ENCODE measurements at places on chromosomes 4 and X.
A peak's percentile ranks its signal among the peaks of the same experiment; 100 is the strongest.

DNA sequence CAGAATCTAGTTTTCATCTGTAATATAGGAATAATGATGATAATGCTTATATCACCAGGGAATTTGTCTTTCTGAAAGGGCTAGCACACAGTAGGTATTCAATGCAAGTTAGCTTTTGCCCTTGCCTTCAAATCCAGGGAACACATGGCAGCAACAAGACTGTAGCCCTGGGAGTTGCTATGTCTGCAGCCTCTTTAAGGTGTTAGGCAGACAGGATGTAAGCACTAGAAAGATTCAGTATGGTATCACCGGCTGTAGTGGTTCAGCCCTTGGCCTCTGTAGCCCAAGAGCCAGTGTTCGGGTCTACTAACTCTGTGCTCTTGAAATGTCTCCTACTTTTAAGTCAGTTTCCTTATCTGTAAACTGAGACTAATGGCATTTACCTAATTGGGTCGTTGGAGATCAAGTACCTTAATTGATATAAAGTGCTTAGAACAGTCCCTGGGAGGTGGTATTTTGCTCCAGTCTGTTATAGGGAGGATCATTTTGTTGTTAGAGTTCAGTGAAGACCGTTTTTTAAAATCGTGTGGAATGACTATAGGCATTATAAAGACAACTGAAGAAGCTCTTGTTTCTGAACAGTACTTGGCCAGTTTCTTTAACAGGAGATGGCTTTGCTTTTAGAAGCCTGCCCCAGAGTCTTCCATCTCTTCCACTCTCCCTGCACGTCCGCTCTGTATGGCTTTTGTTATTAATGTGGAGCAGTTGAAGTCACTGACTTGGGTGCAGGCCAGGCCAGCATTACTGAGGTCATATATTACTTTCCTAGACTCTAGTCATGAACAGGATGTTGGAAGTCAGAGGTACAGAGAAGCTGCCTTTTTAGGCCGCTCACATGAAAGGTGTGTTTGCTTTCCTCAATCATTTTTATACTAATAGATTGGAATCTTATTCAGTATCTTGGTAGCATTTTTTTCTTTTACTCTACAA, 44.8 kb downstream of the GAB1 start:
- DNase-seq, result peak; percentile 53

DNA sequence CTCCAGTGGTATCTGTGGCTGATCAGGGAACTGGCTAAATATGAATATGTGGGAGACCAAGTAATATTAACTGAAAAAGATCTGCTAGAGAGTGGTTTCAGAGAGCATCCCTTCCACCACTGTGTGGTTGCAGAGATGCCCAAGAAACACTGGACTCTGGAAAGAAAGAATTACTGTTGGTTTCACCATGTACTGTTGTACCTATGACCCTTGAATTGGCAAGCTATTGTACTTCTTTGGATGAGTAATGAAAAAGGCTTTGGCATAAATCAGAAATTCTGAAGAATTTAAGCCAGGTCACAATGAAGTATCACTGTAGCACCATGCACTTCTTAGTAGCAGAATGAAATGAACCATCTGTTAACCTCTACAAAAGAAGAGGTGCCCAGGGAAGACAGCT, 134.4 kb upstream of the INTU start:
- DNase-seq, result peak; percentile 37

DNA sequence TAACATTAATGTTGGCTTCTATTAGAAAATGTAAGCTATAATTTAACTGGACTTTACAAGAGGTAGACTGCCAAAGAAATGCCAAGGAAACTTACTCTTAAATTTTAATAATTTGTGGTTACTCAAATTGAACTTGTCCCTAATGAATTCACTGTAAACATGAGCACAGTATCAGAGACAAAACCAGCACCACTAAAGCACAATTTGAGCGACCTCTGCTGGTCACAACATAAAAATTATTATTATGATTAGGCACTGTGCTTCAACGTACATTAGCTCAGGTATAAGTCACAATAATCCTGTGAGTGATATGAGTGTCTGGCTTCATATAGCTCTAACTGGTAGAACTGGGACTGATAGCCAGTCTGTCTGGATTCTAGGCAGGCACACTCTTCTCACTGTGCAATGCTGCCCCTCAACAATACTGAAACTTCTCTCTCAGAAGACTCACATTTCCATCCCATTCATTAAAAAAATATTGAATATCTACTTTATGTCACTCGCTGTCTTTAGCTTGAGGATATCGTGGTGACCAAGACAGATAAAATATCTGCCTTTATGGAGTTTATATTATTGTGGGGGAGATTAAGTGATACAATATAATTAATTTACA, 8.0 kb downstream of the NUDT6 start:
- peak; percentile 45 for DNase-seq

DNA sequence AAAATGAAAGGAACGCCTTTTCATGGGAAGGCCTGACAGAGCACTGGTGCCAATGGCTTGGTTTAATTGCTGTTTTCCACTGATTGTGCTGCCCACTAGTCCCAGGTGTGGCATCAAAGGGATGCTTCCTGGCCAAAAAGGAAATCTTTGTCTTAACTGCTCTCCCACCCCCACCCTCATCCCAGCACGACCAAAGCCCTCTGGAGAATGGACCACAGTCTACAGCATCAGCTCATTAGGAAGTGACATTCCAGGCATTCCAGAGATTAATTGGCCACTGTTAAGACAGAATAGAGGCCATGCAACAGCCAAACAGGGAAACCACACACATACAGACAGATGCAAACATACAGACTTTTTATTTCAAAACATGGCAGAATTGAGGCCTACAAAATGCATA, 143.2 kb downstream of the LHFPL1 start:
- no peak for DNase-seq

DNA sequence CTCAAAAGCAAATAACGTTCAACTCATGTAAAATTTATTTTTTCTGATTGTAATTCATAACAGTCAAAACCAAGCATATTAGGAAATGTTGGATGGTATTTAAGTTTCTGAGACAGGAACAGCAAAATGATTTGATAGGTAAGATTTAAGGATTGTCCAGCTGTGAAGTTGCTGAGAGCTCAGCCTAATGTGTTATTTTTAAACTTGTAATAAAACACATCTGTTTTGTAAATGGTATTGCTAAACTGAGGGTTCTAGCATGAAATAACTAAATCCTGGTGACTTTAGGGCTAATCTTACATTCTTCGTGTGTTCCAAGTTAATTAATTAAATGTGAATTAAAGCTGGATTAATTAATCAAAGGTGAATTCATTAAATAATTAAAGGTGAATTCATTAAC, 13.3 kb downstream of the TLR10 start:
- no peak for DNase-seq

Measured in fibroblast of gingiva (primary cell).